ENCODE measurements at places on chromosomes 12 and 14. TPM values are rescaled to one million over a fixed set of nuclear protein-coding genes. Genes with fewer than 3 reads are reported as not detected.

Gene CBLN3
- total RNA-seq, result 12.2 TPM

Gene AGAP2
- 46.9 TPM for total RNA-seq

Gene WIF1
- not detected for total RNA-seq

Gene GARIN6
- total RNA-seq, result not detected

Gene IKZF4
- total RNA-seq, result 16.3 TPM

Gene FITM1
- not detected for total RNA-seq

Gene KLRC4
- not detected for total RNA-seq

Gene RAD9B
- 2.2 TPM for total RNA-seq

Gene CEBPE
- 0.19 TPM for total RNA-seq

Gene KRT83
- not detected for total RNA-seq

Gene NRXN3
- not detected for total RNA-seq

Gene SLC35F4
- total RNA-seq, result not detected

Gene FOXN4
- not detected for total RNA-seq

Gene KRT72
- total RNA-seq, result 3.2 TPM

Gene PKP2
- 0.30 TPM for total RNA-seq

Gene TC2N
- total RNA-seq, result 48.8 TPM

Gene BDKRB2
- not detected for total RNA-seq

Gene SAMD15
- total RNA-seq, result 0.25 TPM

Gene RPGRIP1
- 0.14 TPM for total RNA-seq

Gene ADAM21
- 0.09 TPM for total RNA-seq

Gene CCDC197
- 0.53 TPM for total RNA-seq

Gene ITFG2
- 35.3 TPM for total RNA-seq

Gene MYO1H
- total RNA-seq, result not detected

Gene CLECL1
- total RNA-seq, result 3.8 TPM

Gene TGFB3
- 4.4 TPM for total RNA-seq

Gene CDKL1
- 2.9 TPM for total RNA-seq

Gene KCNA1
- not detected for total RNA-seq

Gene TMTC2
- total RNA-seq, result 2.5 TPM

Gene SMCO2
- total RNA-seq, result not detected

Gene IGF1
- total RNA-seq, result not detected

Gene GLI1
- total RNA-seq, result 0.73 TPM

Gene ANKS1B
- 0.73 TPM for total RNA-seq

Gene ERBB3
- total RNA-seq, result 0.32 TPM

Gene TSPAN11
- not detected for total RNA-seq

Gene HOXC9
- total RNA-seq, result not detected

All from activated CD4-positive, alpha-beta T cell treated with anti-CD3 and anti-CD28 coated beads for 36 hours (primary cell).